Midbrain (tissue), 1 donor: ENCODE measurements at places on chromosomes 16 and 17.

- DNase-seq = no peak
Observed at GRCh38 chr16:30394592-30395154, 547 bp upstream of the ZNF48 start.

DNA sequence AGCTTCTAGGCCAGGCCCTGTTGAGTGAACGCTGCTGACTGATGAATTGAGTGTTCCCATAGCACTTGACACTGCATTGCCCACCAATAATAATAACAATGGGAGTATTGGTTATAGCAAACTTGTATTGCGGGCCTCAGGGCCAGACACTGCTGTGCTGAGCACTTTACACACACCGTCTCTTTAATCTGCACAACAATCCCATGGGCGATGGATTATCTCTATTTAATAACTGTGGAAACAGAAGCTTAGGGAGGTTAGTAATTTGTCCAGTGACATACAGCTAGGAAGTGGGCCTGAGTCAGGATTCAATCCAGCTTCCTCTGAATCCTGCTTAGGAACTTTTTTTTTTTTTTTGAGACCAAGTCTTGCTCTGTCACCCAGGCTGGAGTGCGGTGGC is 11.2 kb downstream of the ARHGAP23 start:
- DNase-seq = no peak

- no peak for DNase-seq
Observed at GRCh38 chr17:17990282-17990681, 17.6 kb downstream of the DRC3 start.

DNA sequence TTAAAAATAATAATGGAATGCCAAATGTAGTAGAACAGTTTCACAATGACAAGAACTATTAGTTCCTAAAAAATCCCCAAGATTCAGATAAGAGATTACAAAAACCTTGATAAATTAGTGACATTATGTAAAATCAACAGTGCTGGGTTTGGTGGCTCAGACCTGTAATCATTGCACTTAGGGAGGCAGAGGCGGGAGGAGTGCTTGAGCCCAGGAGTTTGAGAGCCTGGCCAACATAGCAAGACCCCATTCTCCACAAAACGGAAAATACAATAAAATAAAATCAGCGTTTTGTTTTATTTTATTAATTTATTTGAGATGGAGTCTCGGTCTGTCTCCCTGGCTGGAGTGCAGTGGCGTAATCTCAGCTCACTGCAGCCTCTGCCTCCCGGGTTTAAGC is 4.1 kb downstream of the CARD14 start:
- DNase-seq = no peak

- no peak for DNase-seq
Observed at GRCh38 chr16:86516623-86517003, 6.3 kb downstream of the FOXF1 start.

DNA sequence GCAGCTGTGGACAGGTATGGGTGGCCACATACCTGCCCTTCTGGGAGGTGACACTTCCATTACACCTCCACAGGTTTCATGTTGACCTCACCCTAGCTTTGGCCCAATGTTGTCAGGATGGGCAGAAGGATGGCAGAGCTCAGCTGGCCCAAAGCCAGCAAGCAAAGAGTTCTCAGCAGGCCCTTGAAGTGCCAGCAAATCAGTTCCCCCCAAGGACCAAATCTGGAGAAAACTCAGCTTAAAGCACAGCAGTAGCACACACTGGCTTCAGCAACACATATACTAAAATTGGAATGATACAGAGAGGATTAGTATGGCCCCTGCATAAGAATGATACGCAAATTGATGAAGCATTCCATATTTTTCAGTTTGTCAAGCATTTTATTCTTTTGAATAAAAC is 13.4 kb downstream of the ARL4D start:
- no peak for DNase-seq

GRCh38 chr16:1333854-1334700 is 632 bp downstream of the BAIAP3 start:
- DNase-seq = no peak

DNA sequence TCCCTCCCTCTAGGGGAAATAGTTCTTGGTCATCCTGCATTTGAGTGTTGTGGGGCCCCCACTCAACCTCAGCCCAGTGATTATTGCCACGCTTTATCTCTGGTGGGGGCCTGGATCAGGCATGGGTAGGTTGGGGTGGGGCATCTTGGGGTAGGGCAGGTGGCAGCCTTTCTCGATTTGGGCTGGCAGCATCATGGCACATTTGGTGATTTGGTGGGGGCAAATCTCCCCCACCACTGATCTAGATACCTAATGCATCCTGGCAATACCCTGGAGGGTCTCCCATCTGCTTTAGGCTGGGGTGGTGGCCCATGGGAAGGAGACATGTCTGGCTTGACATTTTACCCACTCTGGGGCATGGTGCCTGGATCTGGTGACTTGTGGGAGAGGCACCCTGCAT is 40.2 kb downstream of the NLRP1 start:
- DNase-seq = no peak

DNA sequence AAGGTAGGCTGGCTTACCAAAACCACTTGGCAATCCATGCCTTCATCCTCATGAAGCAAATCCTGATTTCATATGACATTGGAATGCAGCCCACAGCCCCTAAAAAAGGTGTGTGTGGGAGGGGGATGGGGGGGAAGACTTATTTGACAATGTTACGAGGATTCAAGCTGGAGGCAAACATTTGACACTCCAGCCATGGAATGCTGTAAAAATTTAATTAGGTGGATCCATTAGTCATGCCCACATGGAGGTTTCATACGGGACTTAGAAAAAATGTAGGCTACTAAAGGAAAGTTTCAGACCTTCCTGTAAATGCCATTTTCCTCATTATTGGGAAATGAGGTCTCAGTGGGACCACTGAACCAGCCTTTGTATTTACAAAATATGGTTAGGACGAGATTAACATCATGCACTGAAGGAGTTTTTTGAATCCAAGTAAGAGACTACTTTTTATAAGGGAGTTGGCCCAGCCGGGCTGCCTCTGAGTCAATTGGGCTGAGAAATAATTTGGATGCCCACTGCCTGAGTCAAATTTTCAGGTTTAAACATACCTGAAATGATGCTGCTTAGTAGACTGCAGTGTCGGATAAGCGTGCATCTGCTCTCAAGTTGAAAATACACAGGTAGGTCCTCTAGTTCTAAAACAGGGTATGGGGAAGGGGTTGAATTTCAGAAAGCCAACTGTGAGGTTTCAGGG is 44.6 kb upstream of the MAF start:
- no peak for DNase-seq

DNA sequence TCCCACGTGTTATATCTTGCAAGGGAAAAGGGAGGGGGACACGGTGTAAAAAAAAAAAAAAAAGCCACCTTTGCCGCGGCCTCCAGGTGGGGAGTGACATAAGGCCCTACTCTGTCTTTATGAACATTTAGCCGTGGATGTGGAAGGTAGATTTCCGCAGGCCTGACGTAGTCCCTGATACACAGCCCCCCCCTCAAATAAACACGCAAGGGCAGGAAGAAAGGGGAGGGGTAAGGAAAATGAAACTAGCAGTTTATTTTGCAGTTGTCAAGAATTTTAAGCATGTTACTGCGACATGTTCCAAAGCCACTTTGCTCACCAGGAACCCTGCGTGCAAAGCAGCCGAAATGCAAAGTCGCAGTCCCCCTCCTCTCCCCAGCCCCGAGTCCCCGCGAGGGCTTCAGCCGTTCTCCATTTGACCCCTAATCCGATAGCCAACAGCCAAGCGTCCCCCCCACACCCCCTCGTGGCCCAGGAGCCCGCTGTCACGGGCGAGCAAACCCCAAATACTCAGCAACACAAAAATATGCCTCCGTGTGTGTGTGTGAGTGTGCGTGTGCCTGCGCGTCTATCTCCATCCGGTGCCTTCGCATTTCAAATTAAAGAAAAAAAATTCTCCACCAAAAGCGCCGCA is 1.2 kb downstream of the CBX4 start:
- no peak for DNase-seq

- no peak for DNase-seq
Observed at GRCh38 chr16:89149386-89149785, 22.2 kb upstream of the CDH15 start.

DNA sequence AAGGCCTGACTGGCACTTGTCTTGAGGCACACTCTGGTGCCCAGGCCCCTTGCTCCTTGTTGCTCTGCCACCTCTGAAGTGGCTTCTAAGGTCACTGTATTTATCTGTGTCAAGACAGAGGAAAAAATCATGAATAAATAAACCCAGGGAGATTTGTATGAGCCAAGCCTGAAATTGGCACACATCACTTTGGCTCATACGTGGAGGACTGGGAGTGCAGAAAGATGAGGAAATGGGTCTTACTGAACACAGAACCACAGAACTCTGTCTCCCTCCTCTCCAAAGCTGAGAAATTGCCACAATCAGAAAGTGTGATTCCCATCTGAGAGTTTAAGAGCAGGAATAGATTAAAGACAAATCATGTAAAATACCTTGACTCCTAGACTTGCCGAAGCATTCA is 27.1 kb upstream of the C16orf78 start:
- no peak for DNase-seq

DNA sequence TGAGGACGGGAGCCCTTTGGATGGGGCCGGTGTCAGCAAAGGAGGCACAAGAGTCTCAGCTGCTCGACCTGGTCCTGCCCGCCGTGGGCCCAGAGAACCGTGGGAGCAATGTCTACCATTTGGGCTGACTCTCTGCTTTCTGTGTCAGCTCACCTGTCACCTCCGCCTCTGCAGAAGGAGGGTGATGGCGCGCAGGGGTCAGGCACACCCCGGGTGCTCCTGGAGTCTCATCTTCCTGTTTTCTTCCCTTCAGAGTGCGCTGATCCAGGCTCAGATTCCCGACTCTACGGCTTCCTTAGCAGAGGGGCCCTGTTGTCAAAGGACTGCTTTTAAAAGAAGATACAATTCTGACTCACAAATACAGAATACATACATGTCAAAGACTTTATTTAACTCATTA is 167.1 kb downstream of the BANP start:
- DNase-seq = no peak

- DNase-seq = no peak
Observed at GRCh38 chr16:89300311-89300975, 82.9 kb downstream of the ZNF778 start.

GRCh38 chr17:71251276-71251675 is 869.5 kb upstream of the SOX9 start:
- DNase-seq = no peak

- no peak for DNase-seq
Observed at GRCh38 chr17:36665417-36665816, 64.0 kb downstream of the MRM1 start.

GRCh38 chr17:74204474-74204873 is 996 bp downstream of the RPL38 start:
- no peak for DNase-seq
